ENCODE measurements at places on chromosomes 5 and 9. TPM values are rescaled to one million over a fixed set of nuclear protein-coding genes. Genes with fewer than 3 reads are reported as not detected.

CXXC5 gene
- 24.5 TPM for total RNA-seq

OTP gene
- not detected for total RNA-seq

- no peak for DNase-seq
Observed at GRCh38 chr5:122455939-122456338, 143.9 kb downstream of the SNCAIP start.

C5orf58 gene
- not detected for total RNA-seq

- no peak for DNase-seq
Observed at GRCh38 chr5:135828782-135829127, 5.7 kb upstream of the SLC25A48 start.

GRCh38 chr5:91867799-91868198 lies 484.7 kb upstream of the ARRDC3 start:
- no peak for DNase-seq

ARL14EPL gene
- not detected for total RNA-seq

DNA sequence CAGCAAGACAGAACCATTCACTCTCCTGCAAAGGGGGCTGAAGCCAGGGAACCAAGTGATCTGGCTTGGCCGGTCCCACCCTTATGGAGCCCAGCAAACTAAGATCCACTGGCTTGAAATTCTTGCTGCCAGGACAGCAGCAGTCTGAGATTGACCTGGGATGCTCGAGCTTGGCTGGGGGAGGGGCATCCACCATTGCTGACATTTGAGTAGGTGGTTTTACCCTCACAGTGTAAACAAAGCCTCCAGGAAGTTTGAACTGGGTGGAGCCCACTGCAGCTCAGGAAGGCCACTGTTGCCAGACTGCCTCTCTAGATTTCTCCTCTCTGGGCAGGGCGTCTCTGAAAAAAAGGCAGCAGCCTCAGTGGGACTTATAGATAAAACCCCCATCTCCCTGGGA lies 60.5 kb downstream of the TNFSF8 start:
- DNase-seq, result no peak

SNX24 gene
- 24.4 TPM for total RNA-seq
